ENCODE measurements at places on chromosomes 7 and 10. TPM values are rescaled to one million over a fixed set of nuclear protein-coding genes. Genes with fewer than 3 reads are reported as not detected.

- no peak for DNase-seq
Measured at GRCh38 chr10:3936422-3937040, 151.5 kb upstream of the KLF6 start.

- no peak for DNase-seq
Measured at GRCh38 chr7:108839076-108839475, 269.4 kb downstream of the DNAJB9 start.

- no peak for DNase-seq
Measured at GRCh38 chr7:17545348-17545747, 246.9 kb downstream of the AHR start.

GRCh38 chr7:23043441-23043840 is 29.5 kb upstream of the HYCC1 start:
- no peak for DNase-seq

DNA sequence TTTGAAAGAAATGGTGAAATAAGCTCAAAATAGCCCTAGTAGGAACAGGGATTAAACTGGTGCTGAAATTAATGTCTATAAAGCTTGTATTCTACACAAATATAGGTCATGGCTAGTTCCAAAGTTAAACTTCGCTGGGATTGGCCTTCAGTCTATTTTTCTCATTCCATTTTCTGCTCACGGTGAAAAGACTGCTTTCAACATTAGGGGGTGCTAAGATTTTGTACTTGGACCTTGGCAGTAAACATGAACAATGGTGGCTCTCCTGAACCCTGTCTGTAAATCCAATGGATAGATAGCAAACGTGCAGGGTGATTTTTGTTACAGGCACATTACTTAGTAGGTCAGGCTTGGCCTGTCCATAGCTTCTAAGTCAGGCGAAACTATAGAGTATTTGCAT is 36.0 kb upstream of the RSU1 start:
- no peak for DNase-seq

Gene PNLIPRP2
- total RNA-seq, result not detected

Measured in esophagus squamous epithelium (tissue), 5 donors.